Gastroesophageal sphincter (tissue), 4 donors: ENCODE measurements at places on chromosomes 2 and 18. TPM values are rescaled to one million over a fixed set of nuclear protein-coding genes. Genes with fewer than 3 reads are reported as not detected.

DNA sequence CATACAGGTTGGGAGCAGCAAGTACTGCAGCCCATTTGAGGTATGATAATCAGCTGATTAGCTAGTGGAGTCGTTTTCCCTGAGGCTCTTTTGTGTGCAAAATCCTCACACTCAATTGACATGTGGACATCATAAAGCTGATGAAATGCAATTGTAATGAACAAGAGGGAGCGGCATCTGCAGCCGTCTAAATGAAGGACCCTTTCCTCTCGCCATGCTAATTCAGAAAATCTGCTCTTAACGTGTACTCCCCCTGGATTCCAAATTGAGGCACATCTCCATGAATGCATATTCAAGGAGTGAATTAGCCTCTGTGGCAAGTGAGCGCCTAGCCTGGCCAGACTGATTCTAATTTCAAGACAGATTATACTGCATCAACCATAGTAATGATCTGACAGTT lies 260.9 kb upstream of the ATP5MC3 start:
- no peak for ATAC-seq

- ATAC-seq, result no peak
Observed at GRCh38 chr2:135662088-135662487, 79.6 kb upstream of the UBXN4 start.

GRCh38 chr2:213640738-213641425 lies 356.6 kb downstream of the SPAG16 start:
- no peak for ATAC-seq

DNA sequence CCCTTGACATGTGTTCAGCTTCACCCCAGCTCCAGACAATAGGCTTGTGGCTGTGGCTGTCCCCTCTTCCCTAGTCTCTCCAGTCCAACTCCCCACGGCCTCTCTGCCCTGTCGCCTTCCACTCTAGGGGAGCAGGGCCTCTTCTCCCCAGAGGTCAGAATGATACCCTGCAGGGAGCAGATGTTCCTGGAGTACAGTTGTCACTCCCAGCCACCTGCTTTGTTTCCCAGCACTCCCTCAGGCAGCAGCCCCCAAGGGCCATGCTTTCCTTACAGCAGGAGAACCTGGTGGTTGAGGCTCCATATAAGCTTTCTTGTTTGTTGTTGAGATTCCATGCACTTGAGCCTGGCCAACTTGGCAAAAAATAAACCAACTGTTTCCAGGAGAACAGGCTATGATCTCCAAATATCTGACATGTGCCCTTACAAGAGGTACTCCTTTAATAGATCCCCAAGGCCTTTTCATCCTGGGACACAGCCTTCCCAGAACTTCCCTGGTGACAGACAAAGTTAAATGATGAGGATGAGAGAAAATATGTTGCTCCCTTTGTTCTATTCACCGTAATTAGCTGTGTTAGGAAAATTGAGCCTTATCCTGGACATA lies 45.1 kb downstream of the DPYSL5 start:
- no peak for ATAC-seq

- ATAC-seq, result no peak
Observed at GRCh38 chr2:177147834-177148445, 64.7 kb upstream of the HNRNPA3 start.

- ATAC-seq, result no peak
Observed at GRCh38 chr2:11602563-11603204, 67.3 kb downstream of the NTSR2 start.

- no peak for ATAC-seq
Observed at GRCh38 chr2:6073191-6074088, 381.3 kb downstream of the SOX11 start.

GRCh38 chr2:235034265-235035118 lies 82.7 kb downstream of the SH3BP4 start:
- ATAC-seq, result no peak

Gene SERPINB12
- total RNA-seq, result not detected

DNA sequence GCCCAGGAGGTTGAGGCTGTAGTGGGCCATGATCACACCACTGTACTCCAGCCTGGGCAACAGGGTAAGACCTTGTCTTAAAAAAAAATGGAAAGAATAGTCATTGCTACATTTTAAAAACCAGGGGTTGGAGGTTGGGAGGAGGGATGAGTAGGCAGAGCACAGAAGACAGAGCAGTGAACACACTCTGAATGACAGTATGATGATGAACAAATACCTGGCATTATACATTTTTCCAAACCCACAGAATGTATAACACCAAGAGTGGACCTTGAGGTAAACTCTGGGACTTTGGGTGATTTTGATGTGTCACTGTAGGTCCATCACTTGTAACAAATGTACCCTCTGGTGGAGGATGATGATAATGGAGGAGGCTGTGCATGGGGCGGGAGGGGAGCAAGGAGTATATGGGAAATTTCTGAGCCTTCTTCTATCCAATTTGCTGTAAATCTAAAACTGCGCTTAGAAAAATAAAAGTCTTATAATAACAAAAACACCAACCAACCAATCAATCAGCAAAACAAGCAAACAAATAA lies 111.4 kb upstream of the PGAP1 start:
- no peak for ATAC-seq

Gene RESP18
- not detected for total RNA-seq

DNA sequence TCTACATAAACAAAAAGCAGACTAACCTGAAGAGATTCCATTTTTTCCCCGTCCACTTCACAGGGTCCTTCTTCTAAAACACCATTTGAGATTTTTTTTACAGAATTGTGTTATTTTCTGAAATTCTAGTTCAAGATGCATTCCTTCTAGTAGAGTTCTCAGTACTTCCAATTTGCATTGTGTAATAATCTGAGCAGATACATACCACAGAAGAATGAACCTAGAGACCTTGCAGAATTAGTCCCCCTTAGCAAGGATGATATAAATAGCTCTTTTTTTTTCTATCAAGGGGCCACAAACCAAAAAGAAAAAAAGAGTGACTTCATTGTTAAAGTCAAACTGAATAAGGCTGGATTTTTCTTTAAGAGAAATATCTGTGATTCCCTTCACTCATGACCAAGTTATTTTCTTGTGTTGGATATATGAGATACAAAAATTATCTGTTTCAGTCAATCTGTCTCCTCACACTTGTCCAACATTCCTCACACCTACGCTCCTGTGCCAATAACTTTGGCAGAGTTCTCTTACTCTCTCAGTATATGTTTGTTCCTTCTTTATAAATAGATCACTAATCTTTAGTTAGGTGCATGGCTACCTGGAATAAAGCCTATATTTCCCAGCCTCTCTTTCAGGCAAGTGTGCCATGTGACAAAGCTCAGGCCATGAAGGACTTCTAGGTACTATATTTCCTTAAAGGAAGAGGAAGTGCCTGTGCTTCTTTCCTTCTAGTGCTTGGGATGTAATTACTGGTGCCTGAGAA lies 183.5 kb downstream of the ZNF385B start:
- no peak for ATAC-seq

DNA sequence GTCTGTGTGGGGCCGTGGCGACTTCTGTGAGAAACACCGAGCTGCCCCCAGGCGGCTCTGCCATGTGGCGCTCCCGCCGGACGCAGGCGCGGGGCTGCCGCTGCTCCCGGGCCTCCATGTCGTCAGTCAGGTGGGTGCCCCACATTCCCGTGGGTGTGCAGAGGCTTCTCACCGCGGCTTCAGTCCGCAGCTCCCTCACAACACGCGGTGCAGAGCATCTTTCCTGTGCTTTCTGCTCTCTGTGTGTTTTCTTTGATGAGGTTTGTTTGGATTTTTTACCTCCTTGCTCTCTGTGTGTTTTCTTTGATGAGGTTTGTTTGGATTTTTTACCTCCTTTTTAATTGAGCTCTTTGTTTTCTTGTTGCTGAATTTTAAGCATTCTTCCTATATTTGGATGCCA lies 13.0 kb downstream of the AQP12A start:
- ATAC-seq, result no peak

Gene MAP2
- total RNA-seq, result 19.9 TPM

Gene RAB27B
- total RNA-seq, result 0.31 TPM
